Naive thymus-derived CD4-positive, alpha-beta T cell (primary cell): ENCODE measurements at places on chromosomes 6 and 20. TPM values are rescaled to one million over a fixed set of nuclear protein-coding genes. Genes with fewer than 3 reads are reported as not detected.

Gene TOX2
- 4.0 TPM for polyA plus RNA-seq

Gene ASIP
- not detected for polyA plus RNA-seq

Gene SLC22A2
- polyA plus RNA-seq = not detected

Gene RNF39
- polyA plus RNA-seq = not detected

Gene ARMH2
- not detected for polyA plus RNA-seq
